NT2/D1 (cell line): ENCODE measurements at places on chromosomes 5 and 9.

GRCh38 chr9:91145496-91145895, 216.2 kb downstream of the AUH start:
- no peak for DNase-seq

GRCh38 chr5:101590384-101590783, 687.3 kb upstream of the ST8SIA4 start:
- DNase-seq = no peak

- DNase-seq = no peak
These were observed 548 bp downstream of the CEP120 start for GRCh38 chr5:123422433-123423277.

DNA sequence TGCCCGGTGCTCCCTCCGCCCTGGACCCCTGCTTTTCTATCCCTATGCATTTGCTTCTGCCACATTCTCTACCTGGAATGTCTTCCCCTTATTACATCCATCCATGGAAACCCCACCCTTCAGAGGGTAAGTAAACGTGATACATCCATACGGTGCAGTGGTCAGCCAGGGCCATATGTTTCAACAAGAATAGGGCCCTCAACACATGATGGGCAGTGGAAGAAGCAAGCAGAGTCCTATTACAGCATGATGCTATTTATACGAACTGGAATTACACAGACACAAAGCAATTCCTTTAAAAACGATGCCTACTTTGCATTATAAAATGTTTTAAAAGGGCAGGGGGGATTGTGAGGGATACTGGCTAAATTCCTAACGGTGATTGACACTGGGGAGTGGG, 38.2 kb upstream of the PTGS1 start:
- no peak for DNase-seq

- DNase-seq = no peak
These were observed 81.6 kb downstream of the PTCH1 start for GRCh38 chr9:95435074-95435728.
